ENCODE measurements at places on chromosomes 16 and 17. TPM values are rescaled to one million over a fixed set of nuclear protein-coding genes. Genes with fewer than 3 reads are reported as not detected.
A peak's percentile ranks its signal among the peaks of the same experiment; 100 is the strongest.

DNA sequence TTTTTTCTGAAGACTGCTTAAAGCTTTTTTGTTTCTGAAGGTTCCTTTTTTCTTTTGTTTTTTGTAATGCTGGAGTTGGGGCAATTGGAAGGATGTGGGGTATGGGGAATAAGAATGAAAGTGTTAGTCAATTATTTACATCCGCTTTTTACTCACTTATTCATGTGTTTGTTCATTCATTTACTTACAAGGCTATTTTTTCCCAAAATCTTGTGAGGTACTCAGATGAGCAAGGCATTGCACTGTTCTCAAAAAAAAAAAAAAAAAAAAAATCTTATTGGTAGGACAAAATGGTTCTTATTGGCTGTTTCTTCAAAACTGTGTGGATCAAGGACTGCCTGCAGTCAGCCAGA is 55.7 kb downstream of the PLD6 start:
- DNase-seq: no peak

GRCh38 chr16:86306811-86307513 is 203.4 kb upstream of the FOXF1 start:
- no peak for DNase-seq

Gene CIBAR2
- total RNA-seq: not detected

Gene HOXB4
- total RNA-seq: 3.4 TPM

Gene MARF1
- total RNA-seq: 22.4 TPM

DNA sequence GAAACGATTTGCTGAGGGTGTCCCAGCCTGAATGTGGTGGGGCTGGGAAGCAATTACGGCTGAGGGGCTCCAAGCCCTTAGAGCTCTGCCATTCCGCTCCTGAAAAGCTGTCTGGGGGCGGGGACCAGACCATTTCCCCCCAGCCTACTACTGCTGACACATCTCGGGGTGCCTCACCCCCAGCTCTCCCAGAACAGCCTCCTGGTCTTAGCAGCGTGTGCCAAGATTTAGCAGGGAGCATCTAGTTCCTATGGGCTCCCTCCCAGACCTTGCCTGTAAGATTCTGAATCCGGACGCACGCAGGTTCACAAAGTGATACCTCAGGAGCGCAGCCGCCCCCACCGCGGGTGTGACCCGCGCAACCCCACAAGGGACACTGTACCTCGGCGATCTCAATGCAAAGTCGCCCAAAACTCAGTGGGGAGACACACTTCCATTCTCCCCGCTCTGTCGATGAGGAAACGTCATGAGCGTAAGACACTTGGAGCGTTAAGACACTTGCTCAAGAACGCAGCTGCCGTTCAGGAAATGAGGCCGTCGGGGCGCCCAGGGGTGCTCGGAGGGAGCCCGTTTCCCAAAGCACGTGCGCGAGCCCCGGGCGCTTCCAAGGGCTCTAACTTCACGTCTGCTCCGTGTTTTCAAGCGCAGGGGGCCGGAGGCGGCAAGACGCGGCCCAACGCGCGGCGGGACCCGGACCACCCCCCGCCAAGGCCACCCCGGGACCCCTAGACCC is 629 bp downstream of the GEMIN4 start:
- DNase-seq: peak; percentile 38

GRCh38 chr16:15785386-15786059 is 71.3 kb downstream of the MYH11 start:
- no peak for DNase-seq

DNA sequence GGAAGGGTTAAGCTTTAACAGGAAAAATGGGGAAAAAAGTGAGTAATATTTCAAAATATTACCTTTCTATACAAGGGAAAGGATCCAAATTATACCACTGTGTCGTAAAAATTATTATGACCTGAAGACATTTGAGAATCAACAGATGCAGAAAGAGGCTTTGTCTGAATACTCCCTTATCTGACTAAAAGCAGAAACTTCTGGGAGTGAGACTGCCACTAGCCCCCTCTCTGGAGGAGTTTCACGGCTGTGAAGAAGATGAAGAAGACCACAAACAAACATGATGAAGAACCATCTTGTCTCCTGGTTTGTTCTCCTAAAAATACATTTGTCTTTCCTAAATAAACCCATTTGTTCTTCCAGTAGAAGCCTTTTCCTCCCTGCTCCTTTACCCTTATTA is 29.4 kb downstream of the CNTROB start:
- peak; percentile 80 for DNase-seq

DNA sequence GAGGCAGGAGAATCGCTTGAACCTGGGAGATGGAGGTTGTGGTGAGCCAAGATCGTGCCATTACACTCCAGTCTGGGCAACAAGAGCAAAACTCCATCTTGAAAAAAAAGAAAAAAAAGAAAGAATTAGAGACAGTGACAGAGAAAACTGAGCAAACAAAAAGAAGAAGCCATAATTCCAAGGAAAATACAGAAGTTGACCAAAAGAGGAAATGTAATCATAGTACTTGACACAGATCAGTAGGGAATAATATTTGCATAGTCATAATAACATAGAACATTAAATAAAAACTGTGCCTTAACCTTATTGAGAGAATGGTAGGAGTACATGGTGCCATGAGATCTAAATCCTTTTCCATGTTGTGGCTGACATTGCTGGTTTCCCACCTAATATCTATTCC is 14.7 kb upstream of the USP31 start:
- no peak for DNase-seq

Gene ABCA8
- 72.2 TPM for total RNA-seq

GRCh38 chr17:69812240-69812837 is 262.7 kb upstream of the KCNJ16 start:
- no peak for DNase-seq

Gene TMEM238L
- total RNA-seq: not detected

- DNase-seq: no peak
Measured at GRCh38 chr17:3974138-3974687, 10.0 kb upstream of the ATP2A3 start.

Gene CMTM2
- total RNA-seq: not detected

DNA sequence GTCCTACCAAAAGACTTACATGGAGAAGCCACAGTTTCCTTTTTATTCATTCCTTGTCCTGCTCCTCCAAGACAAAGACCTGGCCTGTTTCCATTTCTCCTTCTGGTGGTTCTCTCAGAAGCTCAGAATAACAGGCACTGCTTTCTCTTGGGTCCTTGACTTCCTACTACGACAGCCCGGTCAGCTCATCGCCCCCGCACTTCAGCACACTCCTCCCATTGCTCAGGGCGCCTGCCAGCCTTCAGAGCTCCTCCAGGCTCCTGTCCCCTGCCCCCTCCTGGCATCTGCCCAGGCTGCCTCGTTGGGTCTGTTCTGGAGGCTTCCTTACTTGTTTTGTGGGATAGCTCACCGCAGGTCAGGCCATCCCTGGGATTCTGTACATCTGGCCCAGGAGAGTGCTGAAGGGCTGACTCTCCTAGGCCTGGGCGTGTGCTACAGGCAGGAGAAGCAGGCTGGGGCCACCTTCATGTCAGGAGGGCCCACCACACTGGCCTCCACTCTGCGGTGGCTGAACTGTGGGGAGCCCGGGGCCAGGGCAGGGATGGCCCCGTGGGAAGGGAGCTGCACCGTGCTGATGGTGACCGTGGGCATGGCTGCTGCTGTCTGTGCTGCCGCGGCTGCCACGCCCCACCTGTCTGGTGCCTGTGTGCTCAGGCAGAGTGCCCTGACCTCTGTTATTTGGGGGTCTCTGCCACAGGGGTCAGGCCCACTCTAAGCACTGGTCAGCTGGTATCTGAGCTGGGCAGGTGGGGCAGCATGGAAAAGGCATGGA is 17.7 kb downstream of the TCF25 start:
- no peak for DNase-seq

GRCh38 chr16:85281181-85281580 is 168.9 kb upstream of the CIBAR2 start:
- no peak for DNase-seq

Gene CES1
- total RNA-seq: 23.4 TPM

DNA sequence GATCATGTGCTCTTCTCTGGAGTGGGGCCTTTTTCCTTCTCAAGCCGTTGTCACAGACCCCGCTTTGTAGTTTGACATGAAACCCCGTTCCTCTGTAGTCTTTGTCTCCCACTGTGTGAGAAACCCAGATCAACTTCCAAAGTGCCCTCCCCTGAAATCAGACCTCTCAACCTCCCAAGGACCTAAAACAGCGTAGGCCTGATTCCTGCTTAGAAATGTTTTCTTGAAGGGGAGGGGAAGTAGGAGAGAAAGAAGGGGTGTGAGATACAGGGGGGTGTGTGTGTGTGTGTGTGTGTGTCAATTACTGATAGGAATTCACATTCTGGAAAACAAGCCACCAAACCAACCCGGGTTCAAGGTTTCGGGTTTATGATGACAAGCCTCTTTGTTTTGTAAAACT is 1.4 kb downstream of the UBE2O start:
- DNase-seq: no peak

Gene SEZ6L2
- total RNA-seq: 12.5 TPM

- peak; percentile 25 for DNase-seq
Measured at GRCh38 chr17:1227917-1228780, 42.1 kb upstream of the BHLHA9 start.

Gene SYNGR2
- 31.8 TPM for total RNA-seq

Gene FAHD1
- total RNA-seq: 36.1 TPM

DNA sequence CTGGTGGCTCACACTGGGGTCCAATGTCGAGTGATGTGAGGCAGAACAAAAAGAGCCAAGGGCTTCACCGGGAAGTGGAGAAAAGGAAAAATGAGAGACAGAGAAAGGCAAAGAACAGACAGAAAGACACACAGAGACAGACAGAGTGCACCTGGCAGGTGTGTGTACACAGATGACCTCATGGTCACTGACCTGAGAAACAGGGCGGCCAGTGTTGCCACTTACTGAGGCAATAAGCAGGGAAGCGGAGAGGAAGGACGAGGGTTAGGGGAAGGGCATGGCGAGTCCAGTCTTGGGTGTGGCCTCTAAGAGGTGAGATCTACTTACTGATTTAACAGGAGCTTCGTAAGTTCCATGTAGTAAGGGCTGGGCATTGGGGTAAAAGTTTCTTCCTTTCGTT is 7.5 kb downstream of the GINS2 start:
- DNase-seq: no peak

Gene NRN1L
- total RNA-seq: not detected

Gene TP53TG3D
- total RNA-seq: not detected

DNA sequence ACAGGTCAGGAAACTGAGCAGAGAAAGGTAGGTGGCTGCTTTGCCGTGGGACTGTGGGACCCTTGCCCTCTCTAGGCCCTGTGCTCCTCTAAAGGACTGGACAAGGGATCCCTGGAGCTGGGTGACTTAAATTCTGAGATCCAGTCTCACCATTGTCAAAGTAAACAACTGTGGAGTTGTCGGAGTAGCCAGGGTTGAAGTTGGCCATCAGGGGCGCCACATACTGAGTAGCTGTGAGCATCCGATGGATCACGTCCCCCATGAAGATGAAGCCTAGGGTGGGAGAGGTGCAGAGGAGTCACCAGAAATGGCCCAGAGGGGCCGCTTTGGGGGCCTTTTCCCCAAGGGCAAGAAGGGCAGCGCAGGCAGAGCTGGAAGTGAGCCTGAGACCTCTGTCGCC is 43.5 kb downstream of the PLXDC1 start:
- DNase-seq: no peak

Gene CCL23
- not detected for total RNA-seq

DNA sequence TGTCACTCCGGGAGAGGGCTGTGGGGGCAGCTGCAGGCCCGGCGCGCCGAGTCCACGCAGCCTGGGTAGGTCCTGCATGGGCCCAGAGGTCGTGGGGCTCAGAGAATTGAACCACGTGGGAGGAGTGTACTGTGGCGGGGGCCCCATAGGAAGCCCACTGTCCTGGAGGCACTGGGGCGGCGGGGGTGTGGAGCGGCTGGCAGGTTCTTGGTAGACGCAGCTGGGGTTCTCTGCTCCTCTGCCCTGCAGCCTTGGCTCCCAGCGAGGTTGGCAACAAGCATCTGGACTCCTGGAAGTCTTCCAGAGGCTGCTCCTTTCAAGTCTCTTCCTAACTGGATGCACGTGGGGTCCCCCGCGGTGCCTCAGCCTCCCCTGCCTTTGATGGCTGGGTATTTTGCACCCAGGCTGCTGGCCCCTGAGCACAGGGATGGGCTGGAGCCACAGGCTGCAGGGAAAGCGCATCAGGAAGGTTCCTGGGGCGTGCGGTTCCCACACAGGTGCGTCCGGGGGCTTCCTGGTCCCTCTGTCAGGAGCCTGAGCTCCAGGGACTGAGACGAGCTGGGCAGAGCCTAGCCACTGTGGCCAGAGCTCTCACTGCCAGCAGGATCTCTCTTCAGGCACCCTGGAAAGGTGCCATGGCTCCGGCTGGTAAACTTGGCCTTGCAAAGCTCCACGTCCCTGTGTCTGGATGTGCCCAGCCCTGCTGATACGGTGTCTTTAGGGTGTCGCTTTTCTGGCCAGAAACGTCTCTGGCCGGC is 9.3 kb downstream of the KCTD5 start:
- no peak for DNase-seq

DNA sequence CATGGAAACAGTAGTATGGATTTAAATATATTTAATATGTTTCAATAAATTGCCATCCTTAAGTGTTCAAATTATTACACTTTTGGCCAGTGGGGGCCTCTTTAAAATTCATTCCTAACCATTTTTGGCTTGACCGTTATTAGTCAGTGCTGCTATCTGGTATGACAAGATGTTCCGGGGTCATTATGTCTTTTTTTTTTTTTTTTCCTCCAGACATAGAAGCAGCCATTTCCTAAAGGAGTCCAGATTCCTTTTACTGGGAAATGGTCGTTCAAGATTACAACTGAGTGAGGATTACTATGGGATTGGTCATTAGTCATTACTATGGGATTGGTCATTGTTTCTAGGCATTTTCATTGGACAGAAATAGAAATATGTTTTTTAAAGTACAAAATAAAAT is 53.4 kb downstream of the NF1 start:
- no peak for DNase-seq

DNA sequence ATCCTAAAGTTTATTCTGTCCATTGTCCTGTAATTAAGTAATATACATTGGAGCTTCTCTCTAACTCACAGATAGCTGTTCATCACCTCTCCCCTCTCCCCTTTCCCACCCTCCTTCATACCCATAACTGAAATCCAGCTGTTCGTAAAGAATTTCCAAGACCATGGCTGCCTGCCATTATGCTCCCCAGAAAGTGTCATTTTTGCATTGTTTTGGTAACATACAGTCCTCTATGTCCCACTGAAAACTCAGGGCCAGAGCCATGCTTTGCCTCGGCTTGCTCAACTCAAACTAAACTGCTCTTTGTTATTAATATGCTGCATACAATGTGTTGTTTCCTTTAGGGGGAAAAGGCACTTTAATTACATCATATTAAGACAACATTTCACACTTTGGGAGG is 132.0 kb downstream of the MRTFB start:
- DNase-seq: peak; percentile 10

DNA sequence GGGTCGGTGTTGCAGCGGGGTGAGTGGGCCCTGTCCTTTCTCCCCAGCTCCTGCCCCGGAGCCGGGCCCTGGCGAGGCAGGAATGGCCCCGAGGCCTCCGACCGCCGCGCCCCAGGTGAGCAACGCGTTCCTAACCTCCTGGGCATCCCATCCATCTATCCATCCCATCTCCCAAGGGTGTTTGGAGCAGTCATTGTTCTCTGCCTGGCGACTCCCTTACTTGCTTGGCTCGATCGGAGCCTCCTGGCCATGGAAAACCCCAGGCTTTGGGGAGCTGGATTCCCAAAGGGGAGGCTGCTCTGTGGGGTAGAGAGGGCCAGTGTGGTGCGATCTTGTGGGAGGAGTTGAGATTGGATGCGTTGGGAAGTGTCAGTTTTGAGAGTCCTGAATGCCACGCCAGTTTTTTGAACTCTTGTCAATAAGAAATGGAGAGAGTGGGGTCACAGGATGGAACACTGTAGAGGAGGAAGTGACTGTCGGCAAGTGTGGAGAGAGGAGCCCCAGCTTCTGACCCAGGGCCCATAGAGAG is 684 bp downstream of the ZFP90 start:
- DNase-seq: peak; percentile 25

Data from umbilical cord (tissue), 2 donors.